ENCODE measurements at places on chromosomes 11 and 22.

DNA sequence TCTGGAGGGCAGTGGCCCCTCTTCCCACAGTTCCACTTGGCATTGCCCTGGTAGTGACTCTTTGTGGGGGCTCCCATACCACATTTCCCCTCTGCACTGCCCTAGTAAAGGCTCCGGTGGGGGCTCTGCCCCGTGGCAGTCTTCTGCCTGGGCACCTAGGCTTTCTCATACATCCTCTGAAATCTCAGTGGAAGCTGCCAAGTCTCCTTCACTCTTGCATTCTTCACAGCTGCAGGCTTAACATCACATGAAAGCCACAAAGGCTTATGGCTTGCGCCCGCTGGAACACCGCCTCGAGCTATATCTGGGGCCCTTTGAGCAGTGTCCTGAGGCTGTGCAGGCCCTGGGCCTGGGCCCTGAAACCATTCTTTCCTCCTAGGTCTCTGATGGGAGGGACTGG lies 25.3 kb downstream of the PLEKHB1 start:
- no peak for DNase-seq

DNA sequence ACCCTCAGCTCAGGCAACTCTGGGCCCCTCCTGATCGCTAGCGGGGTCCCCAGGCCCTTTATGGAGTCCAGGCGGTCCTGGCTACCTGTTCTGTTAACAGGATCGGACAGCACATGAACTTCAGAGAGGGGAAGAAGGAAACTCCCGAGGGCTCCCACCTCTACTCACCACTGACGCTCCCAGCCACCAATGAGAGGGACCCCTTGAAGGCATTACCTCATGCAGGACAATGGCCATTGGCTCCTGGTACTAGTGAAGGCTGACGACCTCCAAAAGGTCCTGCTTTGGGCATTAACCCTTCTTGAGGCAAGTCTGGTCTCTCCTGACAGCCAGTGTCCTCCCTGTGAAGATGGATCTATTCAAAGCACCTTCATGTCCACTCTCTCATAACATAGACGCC lies 71.5 kb upstream of the LMO1 start:
- DNase-seq: no peak

DNA sequence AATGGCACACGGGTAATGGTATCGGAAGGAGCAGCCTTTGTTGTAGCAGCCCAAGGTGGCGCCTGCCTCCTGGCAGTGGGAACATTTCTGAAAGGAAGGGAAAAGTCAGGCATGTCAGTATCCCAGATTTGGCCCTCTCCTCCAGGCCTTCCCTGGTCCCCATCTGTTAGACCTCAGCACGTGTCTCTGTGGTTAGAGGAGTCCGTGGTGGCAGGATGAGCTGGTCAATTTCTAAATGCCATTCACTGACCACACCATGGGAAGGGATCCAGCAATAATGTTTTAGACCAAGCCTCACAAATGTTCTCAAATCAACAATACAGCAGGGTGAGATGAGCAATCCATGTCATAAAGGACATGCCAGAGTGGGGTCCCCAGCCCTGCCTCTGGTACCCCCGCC lies 49.0 kb upstream of the CYP2D6 start:
- no peak for DNase-seq

DNA sequence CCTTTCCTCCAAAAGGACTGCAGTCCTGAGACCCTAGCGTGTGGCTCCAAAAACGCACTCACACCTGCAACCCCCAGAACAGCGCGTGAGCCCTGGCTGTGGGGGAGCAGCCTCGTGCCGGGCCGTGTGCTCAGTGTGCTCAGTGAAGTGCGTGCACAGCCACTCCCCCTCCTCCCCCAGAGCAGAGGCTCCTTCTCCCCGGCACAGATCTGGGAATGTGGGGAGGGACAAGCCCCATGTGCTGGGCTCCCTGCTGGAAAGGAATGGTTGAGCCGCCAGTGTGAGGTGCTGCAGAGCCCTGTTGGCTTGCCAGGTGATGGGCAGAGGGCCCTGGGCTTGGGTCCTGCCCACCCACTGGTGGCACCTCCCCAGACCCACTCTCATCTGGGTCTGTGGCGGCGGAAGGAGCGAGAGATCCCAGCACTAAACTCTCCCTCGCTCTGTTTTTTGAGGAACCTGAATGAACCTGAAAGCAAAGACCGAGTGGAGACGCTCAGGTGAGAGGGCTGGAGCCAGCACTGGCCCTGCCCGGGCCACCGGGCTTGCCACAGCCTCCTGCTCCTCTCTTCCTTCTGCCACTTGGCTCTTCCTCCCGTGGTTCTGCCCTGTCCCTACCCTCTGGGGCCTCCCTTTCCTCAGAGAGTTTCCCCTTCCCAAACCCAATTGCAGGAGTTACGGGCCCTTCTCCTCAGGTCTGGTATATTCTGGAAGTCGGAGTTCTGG lies 9.0 kb downstream of the RCOR2 start:
- DNase-seq: no peak

DNA sequence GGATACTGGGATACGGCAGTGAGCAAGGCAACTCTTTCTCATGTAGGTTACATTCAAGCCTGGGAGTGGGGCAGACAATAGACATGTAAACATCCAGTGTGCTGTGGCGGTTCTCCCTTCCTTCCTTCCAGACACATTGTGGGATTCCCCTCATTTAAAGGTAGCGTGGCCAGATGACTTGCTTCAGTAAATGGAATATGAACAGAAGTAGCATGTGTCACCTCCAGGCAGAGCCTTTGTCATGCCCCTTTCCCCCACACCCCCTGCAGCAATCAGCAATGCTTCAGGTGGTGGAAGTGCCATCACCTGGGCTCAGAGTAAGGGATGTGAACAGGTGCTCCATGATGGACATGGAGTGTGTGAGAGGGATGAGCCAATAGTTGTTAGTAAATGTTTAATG lies 34.8 kb upstream of the TTC12 start:
- no peak for DNase-seq

- no peak for DNase-seq
Measured at GRCh38 chr22:21643533-21644357, 1.6 kb downstream of the SDF2L1 start.

DNA sequence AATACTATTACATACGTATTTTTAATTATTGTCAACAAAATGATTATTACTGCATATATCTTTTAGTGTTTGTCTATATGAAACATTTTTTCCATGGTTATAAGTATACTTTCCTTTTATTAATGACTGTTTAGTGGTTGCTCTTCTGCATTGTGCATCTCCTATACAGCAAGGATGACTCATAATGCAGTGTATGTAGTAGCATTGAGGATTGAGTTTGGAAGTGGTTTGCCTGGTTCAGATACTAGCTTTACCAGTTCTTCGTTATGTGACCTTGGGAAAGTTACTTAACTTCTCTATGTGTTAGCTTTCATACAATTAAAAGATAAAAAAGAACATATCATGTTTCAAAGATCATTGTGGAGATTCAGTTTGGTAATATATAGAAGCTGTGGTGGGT lies 44.1 kb downstream of the CHORDC1 start:
- no peak for DNase-seq

DNA sequence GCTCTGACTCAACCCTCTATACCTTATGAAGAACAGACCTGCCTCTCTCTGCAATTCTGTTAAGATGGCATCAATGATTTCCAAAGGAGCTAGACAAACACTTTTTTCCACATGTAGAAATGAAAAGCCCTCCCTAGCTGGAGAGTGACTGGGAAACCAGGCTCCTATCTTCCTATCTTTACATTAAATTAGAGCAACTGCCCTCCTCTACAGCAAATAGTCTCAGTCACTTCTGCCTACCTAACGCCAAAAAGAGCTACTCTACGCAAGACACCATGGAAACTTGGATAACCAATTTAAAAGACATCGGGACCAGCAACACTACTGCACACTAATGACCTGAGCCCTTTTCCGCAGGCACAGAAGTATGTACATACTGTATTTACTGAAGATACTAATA lies 84.8 kb downstream of the MICAL3 start:
- DNase-seq: no peak

DNA sequence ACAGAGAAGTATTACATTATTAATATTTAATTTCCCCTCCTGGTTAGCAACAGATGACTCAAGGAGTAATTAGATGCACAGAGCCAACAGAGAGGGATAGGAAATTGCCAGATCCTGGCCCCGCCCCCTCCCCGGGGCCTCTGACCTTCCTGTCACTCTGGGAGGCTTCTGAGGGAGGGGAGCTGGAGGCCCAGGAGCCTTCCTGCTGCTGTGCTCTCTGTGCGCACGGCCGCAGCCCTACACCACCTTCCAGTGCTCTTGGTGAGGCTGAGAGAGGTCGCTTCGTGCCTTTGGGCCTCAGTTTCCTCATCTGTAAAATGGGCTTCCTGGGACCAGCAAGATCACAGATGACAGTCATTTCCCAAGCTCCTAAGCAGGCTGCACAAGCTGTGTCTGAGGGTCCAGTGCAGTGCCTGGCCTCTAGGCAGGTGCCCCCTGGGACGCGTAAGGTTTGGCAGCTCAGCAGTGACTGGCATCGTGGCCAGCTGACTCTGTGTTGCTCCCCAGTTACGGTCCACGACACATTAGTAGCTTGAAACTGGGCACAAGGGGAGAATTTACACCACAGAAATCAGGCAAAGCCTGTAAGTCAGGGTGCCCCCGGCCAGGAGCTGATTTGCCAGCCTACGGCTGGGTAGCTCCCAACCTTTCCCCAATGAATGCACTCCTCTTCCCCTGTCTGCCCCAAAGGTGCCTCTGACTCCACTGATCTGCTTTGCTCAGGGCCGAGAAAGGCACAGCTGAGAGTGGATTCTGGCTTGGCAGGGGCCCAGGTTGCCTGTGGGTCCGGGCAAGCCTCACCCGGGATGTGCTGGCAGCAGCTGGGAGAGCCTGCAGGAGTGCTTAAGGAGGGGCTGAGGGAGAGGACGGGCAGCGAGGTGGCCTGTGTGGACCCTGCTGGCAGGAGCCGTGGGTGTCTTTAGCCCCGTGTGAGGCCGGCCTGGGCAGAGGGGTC lies 2.3 kb downstream of the ADORA2A start:
- DNase-seq: peak; percentile 20

DNA sequence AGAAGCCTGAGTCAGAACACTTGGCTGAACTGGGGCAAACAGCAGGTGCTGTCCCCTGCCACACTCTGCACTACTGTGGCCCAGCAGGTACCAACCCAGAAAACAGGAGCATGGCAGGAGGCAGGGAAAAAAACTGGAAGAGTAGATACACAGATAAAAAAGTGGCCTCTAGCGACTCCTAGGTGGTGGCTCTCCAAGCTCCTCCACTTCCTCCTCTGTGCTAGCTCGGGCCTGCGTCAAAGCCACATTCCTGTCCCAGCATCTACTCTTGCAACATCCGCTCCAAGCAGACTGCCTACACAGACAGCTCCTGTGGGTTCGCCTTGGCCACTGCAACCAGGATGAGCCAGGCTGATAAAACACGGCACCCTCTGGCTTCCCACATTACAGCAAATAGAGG lies 6.9 kb downstream of the OR8B12 start:
- DNase-seq: no peak

- DNase-seq: no peak
Measured at GRCh38 chr11:26244207-26244606, 87.7 kb upstream of the ANO3 start.

GRCh38 chr11:103441021-103441420 lies 331.8 kb downstream of the DYNC2H1 start:
- no peak for DNase-seq
